ENCODE measurements at places on chromosomes 13 and 19.

DNA sequence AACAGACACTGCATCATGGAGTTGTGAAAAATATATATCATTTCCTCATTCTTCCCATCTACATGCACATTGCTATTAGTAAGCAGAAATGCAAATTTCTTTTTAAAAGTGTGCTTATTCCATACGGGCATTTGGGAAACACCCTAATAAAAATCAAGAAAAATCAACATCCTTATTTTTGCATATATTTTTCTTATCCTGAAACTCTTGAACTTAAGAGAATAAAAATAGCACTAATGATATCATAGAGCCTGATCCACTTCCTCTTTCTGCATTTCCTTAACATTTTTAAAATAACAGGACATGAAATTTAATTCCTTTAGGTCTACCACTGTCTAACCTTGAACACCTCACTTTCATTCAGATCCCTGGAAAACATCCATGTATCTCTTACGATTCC lies 123.3 kb downstream of the VWA8 start:
- DNase-seq: no peak

- DNase-seq: no peak
Observed at GRCh38 chr19:56126983-56127780, 6.1 kb upstream of the ZNF787 start.

DNA sequence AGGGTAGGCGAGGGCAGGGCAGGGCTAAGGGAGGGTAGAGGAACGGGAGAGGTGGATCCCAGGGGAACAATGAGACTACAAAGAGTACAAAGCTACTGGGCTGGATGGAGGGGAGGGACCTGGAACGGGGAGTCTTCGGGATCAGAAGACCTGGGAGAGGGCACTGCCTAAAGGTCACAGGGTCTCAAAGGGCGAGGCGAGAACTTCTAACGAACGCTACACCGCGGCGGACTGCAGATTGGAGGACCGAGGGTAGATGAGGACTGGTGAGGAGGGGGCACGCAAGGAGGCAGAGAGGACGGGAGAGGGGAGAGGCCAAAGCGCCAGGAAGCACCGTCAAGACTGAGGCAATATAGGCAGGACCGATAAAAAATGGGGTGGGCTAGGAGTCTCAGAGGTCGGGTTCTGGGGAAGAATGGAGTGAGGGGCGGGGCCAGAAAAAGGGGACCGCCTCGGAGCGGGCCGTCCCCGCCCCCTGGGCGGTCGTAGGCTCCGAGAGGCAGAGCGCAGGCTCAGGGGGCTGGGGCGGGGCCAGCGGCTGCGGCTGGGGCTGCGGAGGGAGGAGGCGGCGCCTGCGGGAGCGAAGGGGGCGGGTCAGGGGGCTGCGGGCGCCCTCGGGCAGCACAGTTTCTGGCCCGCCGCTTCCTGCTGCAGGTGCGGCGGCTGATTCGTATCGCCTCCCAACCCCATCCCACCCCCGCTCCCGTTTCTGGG lies 1.3 kb upstream of the KCNC3 start:
- peak; percentile 91 for DNase-seq

DNA sequence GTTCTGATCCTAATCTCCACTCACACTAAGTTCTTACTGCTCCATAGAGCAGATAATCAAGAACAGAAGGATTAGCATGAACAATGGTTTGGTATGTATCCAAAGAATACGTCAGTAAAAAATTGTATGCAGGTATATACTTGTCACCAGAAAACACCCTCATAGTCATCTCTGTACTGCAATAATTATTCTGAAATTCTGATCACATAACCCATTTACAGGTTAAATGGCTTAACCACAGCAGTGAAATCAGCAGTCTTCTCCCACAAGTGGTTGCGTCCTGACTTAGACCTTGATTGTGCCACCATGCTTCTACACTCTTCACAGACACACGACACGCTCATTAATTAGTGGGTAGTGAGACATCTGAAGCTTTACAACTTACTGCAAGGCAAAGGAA lies 50.9 kb downstream of the LNX2 start:
- DNase-seq: no peak

DNA sequence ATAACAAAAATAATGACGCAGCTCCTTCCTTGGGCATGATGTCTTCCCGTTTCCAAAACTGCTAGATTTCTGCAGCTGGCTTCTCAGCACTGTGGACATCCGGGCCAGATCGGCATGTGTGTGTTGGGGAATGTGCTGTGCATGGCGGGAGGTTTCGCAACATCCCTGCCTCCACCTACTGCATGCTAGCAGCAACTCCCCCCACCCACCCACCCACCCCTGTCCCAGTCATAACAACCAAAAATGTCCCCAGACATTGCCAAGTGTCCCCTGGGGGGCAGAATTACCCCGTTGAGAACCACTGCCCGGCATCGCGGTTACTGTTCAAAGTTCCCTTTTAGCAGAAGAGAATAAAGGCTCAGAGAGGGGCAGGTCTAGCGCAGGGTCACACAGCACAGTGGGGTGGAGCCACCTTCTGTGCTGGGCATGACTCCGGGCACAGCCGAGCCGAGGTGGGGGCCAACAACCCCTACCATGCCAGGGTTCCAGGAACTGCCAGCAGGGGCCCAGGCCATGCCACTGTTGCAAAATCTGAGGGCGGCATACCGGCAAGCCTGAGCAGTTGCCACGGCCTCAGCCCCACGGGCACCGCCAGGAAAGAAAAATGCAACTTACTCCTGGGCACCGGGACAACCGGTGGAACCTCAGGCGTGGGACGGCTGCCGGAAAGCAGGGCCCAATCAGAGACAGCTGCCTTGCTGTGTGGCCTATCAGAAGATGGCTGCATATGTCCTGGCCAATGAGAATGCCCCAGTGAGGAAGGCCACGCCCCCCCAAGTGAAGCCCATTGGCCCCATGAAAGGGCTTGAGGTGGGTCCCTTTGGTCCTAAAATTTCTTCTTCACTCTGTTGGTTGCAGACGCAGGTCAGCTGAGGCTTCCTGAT lies 22.5 kb upstream of the NFIC start:
- peak; percentile 41 for DNase-seq

DNA sequence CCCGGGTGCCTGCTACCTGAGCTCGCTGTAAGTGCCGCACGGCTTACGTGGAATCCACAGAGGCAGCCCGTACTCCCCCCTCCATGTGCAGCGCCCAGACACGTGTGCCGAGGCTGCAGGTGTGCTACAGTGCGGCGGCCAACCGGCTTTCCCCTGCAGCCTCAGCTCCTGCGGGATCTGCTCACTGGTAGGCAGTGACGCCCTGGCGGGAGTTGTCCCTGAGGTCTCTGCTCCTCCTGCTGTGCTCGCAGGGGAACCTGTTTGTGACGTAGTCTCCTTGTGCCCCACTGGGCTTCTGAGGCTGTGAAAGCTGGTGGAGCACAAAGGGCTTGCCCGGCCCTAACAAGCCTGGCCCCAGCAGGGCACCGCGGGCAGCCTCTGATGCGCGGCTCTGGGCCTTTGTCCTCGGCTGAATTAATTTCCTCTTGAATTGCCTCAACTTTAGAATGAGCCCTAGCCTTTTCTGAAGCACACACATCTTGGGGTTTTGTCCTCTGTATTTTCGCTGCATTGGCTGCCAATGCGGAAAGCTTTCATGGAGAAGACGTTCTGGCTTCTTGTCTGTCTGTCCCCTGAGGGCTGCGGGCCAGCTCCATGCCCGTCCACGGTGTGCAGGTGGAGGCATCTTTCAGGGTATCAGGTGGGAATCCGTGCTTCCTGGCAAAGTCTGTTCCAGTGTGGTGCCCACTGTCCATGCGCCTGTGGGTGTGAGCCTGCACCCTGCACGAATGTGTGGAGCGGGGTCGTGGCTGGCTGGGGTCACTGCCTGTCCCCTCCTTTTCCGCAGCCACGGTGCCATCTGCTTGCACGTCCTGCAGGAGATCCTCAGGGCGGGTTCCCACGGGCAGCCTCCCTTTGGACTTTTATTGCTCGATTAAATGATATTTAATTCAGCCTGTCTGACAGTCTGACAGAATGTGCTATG lies 77.3 kb upstream of the MCF2L start:
- DNase-seq: no peak

GRCh38 chr13:102328909-102329308 lies 72.9 kb downstream of the FGF14 start:
- DNase-seq: no peak

GRCh38 chr19:45488708-45489107 lies 8.1 kb downstream of the RTN2 start:
- DNase-seq: no peak

DNA sequence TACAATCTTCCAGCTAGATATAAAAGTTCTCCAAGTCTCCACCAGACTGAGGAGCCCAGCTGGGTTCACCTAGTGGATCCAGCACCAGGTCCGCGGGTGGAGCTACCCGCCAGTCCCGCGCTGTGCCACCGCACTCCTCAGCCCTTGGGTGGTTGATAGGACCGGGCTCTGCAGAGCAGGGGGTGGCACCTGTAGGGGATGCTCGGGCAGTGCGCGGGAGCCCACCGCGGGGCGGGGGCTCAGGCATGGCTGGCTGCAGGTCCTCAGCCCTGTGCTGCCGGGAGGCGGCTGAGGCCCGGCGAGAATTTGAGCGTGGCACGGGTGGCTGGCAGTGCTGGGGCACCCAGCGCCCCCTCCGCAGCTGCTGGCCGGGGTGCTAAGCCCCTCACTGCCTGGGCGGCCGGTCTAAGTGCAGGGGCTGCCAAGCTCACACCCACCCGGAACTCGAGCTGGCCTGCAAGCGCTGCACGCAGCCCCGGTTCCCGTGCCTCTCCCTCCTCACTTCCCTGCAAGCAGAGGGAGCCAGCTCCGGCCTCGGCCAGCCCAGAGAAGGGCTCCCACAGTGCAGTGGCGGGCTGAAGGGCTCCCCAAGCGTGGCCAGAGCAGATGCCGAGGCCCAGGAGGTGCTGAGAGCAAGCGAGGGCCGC lies 542.8 kb upstream of the PCDH9 start:
- DNase-seq: no peak

- DNase-seq: no peak
Observed at GRCh38 chr13:50170447-50171037, 155.3 kb downstream of the KCNRG start.

GRCh38 chr13:89052699-89053098 lies 1381.5 kb downstream of the SLITRK5 start:
- DNase-seq: no peak

DNA sequence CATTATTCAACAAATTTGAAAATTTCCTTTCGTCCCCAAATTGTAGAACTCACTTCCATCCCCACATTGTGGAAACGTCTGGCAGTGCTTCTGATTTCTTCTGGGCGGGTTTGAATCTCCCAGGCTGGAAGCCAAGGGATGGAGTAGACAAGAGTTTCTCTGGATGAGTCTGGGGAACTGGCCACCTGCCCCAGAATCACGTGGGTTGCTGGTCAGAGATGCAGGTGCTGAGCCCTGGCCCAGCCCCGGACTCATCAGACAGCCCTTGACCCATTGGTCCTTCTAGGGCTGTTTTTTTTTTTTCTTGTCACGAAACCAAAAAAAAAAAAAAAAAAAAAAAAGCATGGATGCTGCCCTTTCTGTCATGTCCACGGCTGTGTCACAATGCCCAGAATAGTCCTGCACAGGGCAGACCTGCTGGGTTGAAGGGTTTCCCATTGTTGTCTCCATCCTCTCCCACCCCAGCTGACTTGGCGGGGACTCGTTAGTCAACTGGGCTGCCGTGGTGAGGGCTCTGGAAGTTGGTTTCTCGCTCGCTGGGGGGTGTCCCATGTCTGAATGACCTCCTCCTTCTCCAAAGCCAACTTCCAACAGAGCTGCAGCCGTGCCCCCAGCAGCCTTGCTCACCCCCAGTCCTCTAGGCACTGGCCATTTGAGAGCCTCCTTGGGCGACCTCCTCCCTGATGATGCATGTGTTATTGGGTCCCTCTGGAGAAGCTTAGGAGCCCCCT lies 12.8 kb downstream of the CHST8 start:
- no peak for DNase-seq

GRCh38 chr19:38870612-38871011 lies 7.5 kb downstream of the RINL start:
- DNase-seq: no peak

DNA sequence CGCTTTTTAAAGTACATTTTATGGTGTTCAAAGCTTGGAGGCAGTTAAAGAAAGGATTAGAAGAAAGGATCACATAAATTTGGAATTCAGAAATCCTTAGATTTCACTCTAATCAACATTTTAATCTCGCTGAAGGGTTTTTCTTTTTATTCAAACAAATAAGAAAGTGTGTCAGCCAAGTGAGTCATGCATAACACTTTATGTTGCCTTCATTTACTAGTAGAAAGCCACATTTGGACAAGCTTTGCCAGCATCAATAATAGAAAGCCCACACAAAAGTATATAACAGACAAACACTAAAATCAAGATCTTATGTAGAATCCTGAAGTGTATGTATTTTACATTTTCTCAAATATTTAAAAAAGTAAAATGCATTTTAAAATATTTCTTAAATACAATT lies 154.9 kb upstream of the TRPC4 start:
- no peak for DNase-seq

DNA sequence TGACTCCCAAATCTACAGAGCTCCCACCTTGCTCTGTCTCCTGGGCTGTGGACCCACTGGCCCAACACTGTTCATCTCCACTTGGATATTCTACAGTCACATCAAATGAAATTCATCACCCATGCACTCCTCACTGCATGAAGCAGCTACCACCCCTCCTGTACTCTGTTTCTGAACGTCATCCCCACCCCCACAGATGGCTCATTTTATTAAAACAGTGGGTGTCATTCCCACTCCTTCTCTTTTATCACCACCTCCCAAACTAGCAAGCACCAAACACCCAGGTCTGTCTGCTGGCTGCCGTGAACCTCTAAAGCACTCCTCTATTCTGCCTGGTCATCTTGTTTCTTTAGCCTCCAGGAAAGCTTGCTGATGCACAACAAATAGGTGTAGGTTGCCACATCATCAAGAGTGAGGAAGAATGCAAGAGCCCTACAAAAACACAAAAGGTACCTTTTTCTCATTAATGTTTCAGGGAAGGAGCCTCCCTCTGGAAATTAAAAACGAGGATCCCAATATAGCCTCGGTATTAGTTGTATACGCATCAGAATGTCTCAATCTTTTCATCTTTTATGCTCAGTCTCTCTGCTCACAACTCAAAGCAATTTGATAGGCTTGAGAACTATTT lies 91.8 kb downstream of the MIPEP start:
- no peak for DNase-seq

- DNase-seq: no peak
Observed at GRCh38 chr19:21910318-21910717, 74.3 kb upstream of the ZNF43 start.

DNA sequence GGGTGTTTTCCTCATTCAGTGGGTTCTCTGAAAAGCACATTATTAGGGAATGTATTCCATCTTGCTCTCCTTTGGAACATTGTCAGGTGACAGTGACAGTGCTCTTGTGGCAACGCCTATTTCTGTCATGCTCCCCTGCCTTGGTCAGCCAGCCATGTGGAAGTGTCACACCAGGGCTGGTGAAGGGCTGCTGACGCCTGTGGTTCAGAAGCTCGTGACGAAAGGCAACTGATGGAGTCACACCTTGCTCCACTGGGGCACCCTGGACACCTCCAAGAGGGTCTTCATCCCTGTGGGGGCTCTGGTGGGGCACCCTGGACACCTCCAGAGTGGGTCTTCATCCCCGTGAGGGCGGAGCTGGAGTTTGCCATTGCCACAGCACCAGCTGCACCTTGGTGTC lies 68.9 kb upstream of the GPR183 start:
- DNase-seq: no peak

DNA sequence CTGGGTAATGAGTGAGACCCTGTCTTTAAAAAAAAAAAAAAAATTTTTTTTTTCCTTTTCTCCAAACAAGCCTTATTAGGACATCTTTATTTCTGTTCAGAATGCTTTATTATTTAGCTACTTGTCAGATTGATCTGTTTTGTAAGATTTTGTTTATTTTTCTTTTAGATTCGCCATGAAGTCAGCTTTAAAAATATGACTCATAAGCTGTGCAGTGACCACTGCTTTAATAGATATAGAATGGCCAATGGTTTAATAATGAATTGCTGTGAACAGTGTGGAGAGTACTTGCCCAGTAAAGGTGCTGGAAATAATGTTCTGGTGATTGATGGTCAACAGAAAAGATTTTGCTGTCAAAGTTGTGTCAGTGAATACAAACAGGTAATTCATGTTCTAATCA lies 47.7 kb downstream of the ZMYM2 start:
- DNase-seq: no peak
